ENCODE measurements at places on chromosomes 5 and 9. TPM values are rescaled to one million over a fixed set of nuclear protein-coding genes. Genes with fewer than 3 reads are reported as not detected.

- DNase-seq, result no peak
Measured at GRCh38 chr9:3708751-3709150, 182.9 kb upstream of the RFX3 start.

Gene PROB1
- total RNA-seq, result 0.36 TPM

DNA sequence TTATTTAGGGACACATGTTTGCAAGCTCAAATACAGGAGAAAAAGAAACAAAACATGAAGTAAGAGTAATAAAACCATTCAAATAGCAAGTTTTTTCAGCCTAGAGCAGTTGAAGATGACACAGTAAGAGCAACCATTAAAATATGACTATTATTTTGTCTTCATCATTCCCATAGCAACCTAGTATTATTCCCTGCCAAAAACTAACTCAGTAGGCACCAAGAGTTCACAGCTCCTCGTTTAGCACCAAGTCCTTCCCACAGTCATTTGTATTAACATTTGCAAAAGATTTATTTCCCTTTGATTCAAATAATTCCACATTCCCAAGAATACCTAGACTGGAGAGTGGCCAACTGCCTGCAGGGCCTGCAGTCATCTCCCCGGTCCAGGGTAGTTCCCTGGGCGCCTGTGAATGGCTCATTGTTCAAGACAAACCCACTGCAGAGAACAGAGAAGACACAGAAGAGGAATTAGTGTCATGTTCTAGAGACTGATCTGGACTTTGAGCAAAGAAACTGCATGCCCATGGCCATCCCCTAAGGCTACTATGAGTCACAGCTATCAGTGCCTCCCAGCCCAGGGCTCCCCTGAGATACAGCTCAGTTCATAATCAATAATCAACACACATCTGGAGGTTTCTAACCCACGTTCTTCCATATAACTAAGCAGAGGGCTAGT, 139.1 kb upstream of the MAP3K1 start:
- no peak for DNase-seq

DNA sequence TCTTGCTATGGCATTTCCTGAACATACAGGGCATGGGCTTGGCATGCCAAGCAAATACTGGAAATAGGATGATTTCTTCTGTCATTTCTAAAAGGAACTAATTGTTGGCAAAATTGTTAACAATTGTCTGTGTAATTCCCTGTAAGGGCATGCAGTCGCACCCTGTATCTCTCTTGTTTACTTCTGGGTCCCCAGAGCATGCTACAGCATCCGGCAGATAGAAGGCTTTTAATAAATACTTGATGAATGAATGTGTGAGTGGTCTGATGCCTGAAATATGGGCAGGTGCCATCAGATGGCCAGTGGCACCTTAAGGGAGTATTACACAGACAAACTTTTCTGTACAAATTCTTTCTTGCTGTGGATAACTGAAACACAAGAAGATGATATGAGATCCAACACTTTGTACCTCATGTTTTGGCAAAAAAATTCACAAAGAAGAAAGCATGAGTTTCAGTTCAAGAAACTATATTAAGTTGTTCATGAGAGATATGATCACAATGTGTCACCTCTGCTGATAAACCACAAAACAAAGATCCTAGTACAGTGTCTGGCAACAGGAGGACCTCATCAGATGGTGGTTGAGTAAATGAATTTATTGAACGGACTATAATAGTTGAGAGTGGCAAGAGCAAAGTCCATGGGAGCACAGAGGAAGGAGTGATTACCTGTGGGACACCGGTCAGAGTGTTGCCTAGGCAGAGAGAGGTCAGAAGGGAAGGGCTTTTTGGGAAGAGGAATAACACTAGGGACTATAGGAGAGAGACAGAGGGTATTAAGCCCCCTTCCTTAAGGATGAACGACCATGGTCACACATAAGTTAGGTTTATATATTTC, 194.2 kb downstream of the ATP10B start:
- DNase-seq, result no peak

Gene DDX4
- 0.33 TPM for total RNA-seq

Gene MTAP
- 21.3 TPM for total RNA-seq

GRCh38 chr9:115071176-115071575, 46.8 kb downstream of the TNC start:
- no peak for DNase-seq

DNA sequence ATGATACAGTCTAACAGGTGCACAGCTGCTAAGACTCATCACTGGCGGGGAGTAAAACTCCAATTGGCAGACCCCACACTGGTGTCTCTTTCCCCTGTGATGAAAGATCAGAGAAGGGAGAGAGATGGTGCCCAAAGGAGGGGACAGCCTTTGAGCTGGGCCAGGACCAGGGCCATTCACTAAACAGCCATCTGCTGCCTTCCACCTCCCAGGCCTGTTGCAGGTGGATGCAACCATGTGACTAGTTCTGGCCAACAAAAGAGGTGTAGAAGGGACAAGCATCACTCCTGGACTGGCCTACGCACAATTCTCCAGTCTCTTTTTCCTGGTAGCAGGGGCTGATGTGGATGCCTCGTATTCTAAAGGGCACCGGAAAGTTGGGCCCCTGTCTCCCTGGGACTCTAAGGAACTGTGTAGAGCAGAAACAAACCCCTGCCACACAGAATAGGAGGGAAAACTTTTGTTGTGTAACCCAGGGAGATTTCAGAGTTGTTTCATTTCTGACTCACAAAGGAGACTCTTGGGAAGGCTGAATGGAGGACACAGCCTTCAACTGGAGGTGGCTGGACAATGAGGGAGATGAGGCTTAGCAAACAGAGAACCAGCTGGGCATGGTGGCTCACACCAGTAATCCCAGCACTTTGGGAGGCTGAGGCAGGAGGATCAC, 26.9 kb downstream of the TNIP1 start:
- DNase-seq, result no peak
